ENCODE measurements at places on chromosomes 7 and 10. TPM values are rescaled to one million over a fixed set of nuclear protein-coding genes. Genes with fewer than 3 reads are reported as not detected.

The FEZF1 gene
- total RNA-seq, result not detected

The GPER1 gene
- total RNA-seq, result 1.6 TPM

The CUBN gene
- total RNA-seq, result 18.1 TPM

The OR2A7 gene
- total RNA-seq, result 12.5 TPM

The VWDE gene
- 0.39 TPM for total RNA-seq

Measured in skin of body (tissue), 3 donors.